Activated CD8-positive, alpha-beta memory T cell treated with anti-CD3 and anti-CD28 coated beads for 1 hour (primary cell): ENCODE measurements at places on chromosomes 1 and 21.

- no peak for DNase-seq
These were observed 73.1 kb downstream of the RYR2 start for GRCh38 chr1:237115035-237115434.

DNA sequence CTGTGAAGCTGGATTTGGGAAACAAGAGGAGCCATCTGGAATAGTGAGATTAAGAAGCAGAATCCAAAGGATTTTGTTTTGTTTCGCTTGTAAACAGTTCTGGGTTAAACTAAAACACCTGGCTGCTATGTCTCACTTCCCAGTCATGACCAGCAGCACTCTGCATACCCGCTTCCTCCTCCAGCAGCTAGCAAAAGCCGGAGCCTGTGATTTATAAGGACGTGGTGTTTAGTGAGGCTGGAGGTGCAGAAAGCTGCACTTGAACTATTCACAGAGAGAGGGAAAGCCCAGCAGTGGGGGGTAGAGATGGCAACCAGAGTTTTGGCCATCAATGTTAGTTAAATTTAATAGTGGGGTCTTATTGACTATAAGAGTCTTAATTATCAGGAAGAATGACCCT, 240.2 kb downstream of the AJAP1 start:
- DNase-seq: no peak

- no peak for DNase-seq
These were observed 18.1 kb upstream of the SLC44A3 start for GRCh38 chr1:94801919-94802546.

- no peak for DNase-seq
These were observed 37.3 kb upstream of the KAZN start for GRCh38 chr1:14561014-14561693.

DNA sequence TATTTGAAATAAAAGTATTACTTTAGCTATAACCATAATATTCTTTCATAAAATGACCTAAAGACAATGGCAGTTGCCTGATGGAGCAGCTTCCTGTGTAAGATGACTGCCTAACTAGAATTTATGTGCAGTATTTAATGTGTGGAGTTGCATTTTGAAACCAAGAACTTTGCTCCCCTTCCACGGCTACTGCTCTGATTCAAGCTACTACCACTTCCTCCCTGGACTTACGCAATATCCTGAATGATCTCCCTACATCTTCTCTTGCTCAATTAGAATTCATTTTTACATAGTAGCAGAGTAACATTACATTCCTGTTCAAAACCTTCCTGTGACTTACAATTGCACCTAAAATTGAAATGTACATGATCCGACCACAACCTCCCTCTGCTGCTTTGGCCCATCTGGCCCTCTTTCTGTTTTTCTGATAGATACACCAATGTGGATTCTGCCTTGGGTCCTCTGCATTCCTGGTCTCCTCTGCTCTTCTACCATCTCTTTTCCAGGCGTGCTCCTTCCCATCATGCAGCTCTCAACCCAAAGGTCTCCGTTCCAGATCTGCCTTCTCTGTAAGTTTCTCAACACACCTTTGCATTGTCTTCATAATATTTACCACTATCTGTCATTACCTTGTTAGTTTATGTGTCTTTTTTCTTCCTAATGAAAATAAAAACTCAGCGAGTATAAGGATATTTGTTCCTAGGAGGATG, 47.4 kb upstream of the USP25 start:
- DNase-seq: no peak

- no peak for DNase-seq
These were observed 96.2 kb downstream of the FASLG start for GRCh38 chr1:172755099-172755498.

GRCh38 chr1:93769777-93770176, 88.1 kb upstream of the BCAR3 start:
- no peak for DNase-seq

DNA sequence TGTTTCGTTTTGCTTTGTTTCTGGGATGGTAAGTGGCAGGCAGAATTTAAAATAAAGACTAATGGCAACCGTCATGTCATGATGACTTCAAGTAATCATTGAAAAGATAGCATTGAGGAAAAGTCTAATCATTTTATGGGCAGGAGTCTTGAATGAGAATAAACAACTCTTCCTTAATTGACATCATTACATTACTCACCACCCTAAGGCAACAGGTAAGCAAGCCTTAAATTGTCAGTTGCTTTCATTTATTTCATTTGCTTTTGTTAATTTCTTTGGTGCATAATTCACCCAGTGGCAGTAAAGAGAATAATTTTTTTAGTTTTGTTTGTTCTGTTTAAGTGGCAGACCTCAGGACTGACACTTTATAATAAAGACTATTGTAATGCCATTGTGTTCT, 669.0 kb downstream of the RWDD3 start:
- no peak for DNase-seq

DNA sequence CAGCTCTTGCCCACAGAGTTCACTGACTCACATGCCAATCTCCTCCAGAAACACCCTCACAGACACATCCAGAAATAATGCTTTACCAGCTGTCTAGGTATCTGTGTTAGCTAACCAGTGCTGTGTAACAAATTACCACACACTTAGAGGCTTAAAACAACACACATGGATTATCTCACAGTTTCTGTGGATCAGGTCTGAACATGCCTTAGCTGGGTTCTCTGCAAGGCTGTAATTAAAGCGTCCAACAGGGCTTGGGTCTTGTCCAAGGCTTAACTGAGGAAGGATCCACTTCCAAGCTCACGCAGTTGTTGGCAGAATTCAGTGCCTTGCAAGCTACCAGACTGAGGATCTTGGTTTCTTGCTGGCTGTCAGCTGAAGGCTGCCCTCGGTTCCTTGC, 92.5 kb upstream of the RGS4 start:
- DNase-seq: no peak

GRCh38 chr1:171787686-171788480, 6.4 kb downstream of the METTL13 start:
- DNase-seq: no peak

- DNase-seq: no peak
These were observed 15.3 kb downstream of the VAV3 start for GRCh38 chr1:107949467-107950253.

DNA sequence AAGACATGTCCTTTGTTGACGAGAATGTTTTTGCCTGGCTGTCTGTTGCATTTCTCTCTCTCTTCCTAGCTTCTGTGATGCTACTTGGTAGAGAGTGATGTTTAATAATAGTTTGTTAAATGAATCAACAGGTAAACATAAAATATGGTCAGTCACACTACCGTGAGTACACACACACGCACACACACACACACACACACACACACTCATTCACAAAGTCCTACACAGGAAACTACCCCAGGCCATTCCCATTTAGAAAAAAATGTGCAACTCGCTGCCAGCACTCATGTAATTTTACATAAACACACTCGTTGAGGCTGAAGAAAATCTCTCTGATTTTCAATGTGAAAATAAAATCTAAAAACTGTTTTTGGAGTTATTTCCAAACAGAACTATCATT, 38.7 kb downstream of the RUNX1 start:
- DNase-seq: no peak

GRCh38 chr1:200738327-200738948, at the start of gene CAMSAP2:
TSS of gene CAMSAP2 (plus strand) at chr1:200738893. CDS start at chr1:200739828, 935 bp downstream.
- peak; percentile 54 for DNase-seq

GRCh38 chr1:97243973-97244560, 522.5 kb downstream of the PTBP2 start:
- no peak for DNase-seq

DNA sequence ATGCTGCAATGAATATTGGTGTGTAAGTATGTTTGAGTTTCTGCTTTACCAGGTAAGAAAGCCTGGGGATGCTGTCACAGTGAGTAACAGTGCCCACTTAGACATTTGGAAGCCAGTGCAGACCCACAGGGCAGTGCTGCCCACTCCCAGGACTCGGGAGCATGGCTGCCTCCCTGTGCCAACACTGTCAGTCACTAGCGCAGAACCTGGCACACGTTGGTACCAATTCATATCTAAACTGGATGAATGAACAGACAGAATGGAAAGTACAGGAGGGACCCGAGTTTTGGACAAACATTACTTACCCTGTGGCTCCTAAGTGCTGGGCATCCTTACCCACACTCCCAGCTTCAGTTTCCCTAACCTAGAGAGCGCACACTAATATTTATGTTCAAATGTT, 1.6 kb upstream of the EVA1C start:
- no peak for DNase-seq

- DNase-seq: no peak
These were observed 77.9 kb downstream of the DAB1 start for GRCh38 chr1:57345916-57346315.

- no peak for DNase-seq
These were observed 179.3 kb downstream of the KAZN start for GRCh38 chr1:14777516-14778506.

- no peak for DNase-seq
These were observed 1216.1 kb upstream of the NCAM2 start for GRCh38 chr21:19781881-19782652.

GRCh38 chr21:31912501-31912900, 39.7 kb downstream of the HUNK start:
- no peak for DNase-seq

GRCh38 chr1:55958498-55958897, 620.9 kb downstream of the PLPP3 start:
- no peak for DNase-seq

GRCh38 chr1:87787551-87787950, 458.9 kb downstream of the LMO4 start:
- no peak for DNase-seq

- DNase-seq: no peak
These were observed 926 bp upstream of the MRPL55 start for GRCh38 chr1:228109962-228110488.

DNA sequence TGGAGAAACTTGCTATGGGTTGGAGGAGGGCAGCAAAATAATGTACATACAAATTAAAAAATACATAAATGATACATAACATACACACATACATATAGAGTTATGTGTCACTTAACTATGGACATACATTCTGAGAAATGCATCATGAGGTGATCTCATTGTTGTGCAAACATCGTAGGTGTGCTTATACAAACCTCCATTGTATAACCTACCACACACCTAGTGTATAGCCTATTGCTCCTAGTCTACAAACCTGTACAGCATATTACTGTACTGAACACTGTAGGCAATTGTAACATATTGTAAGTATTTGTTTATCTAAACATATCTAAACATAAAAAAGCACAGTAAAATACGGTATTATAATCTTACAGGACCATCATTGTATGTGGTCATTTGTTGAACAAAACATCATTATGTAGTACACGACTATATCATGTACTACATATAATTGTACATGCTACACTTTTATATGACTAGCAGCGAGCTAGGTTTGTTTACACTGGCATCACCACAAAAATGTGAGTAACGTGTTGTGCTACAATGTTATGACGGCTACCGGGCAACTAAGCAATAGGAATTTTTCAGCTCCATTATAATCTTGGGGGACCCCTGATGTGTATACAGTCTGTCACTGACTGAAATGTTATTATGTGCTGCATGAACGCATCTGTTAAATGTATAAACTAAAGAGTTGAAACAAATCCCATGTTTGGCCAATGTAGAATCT, 35.5 kb downstream of the ITGB3BP start:
- no peak for DNase-seq

DNA sequence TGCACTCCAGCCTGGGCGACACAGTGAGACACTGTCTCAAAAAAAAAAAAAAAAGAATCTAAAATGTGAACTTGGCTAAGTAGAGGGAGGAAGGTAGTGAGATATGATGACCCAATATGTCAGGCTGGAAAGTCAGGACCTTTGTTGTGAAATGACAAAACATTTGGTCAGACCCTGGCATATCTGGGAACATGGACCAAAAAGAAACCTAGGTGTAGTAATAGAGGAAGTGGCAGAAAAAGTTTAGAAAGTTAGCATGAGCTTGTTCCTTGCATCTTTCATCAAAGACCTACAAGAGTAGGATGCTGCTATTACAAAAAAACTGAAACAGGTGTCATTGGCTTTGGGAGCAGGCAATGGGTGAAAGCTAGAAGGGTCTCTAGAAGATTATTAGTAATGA, 7.3 kb upstream of the S100A3 start:
- no peak for DNase-seq

- DNase-seq: no peak
These were observed 50.1 kb downstream of the LAMC1 start for GRCh38 chr1:183073320-183073719.

DNA sequence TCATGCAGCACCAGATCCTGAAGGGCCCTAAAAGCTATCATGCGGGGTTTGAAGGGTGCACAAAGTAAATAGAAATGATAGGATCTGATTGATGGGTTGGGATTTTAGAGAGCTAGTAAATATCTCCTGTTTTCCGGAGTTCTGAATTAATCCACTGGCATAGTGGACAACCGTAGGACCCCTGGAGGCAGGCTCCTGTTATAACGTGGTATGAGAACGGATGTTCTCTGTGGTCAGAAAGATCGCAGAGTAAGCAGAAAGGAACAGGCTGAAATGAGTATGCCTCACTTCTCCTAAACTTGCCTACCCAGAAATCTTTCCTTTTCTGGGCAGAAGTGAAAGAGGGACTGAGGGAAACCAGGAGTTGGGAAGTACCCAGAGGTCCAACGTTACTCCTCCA, 470.8 kb downstream of the AJAP1 start:
- DNase-seq: no peak

DNA sequence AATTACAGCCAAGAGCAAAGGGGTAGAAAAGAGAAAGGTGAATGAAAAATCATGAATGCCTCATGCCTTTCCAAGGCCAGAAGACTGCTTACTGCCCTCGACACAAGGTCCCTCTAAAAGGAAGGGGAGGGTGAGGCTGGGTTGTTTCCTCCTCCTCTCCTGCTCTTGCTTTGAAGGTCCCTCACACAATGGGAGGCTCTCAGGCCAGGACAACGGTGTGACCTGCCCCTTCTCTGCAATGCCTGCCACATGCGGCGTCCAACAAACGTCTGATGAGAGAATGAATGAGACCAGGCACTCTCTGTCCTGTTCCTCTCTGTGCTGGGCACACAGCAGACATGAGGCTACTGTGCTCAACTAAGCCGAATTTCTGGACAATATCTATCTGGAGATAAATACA, 51.3 kb downstream of the SSBP3 start:
- DNase-seq: no peak

DNA sequence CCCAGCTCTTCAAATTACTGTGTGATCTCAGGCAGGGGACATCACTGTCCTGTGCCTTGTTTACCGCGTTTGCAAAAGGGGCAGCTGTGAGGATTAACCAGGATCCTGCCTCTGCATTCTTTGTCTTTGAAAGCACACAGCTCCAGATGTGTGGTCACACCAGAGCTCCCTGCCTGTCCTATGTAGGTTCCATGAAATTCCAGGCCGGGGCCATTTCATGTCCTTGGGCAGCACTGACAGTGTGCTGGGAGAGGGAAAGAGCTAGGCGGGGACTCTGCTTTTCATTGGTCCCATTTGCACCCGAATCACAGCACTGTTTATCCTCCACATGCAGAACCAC, 42.2 kb upstream of the SELENON start:
- no peak for DNase-seq

- DNase-seq: no peak
These were observed 1233.7 kb downstream of the PLA2G4A start for GRCh38 chr1:188062456-188062855.

DNA sequence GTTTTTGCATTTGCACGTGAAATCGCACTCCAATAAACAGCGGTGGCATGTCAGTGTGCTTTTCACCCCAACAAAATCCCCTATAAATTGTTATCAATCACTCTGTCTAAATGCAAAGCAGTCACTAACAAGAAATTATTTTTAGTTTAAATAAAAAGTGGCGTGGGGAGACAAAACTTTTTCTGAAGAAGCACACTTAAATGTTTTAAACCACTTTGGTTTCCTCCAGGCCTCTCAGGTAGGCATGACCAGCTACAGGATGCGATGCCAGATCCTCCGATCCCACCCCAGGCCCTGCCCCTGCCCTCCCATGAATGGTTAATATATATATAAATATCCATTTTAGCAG, 3.6 kb downstream of the FMO1 start:
- DNase-seq: no peak

GRCh38 chr21:16058896-16059295, 329.1 kb downstream of the USP25 start:
- DNase-seq: no peak
